ENCODE measurements at places on chromosomes 11 and 22. TPM values are rescaled to one million over a fixed set of nuclear protein-coding genes. Genes with fewer than 3 reads are reported as not detected.

Gene OR2AG2
- not detected for total RNA-seq

Gene TMEM223
- 15.0 TPM for total RNA-seq

Gene UBE4A
- total RNA-seq = 34.2 TPM

Gene CDC42EP1
- total RNA-seq = not detected

Gene ROBO4
- not detected for total RNA-seq

Gene ARHGEF17
- not detected for total RNA-seq

Gene AP2A2
- total RNA-seq = 49.6 TPM

DNA sequence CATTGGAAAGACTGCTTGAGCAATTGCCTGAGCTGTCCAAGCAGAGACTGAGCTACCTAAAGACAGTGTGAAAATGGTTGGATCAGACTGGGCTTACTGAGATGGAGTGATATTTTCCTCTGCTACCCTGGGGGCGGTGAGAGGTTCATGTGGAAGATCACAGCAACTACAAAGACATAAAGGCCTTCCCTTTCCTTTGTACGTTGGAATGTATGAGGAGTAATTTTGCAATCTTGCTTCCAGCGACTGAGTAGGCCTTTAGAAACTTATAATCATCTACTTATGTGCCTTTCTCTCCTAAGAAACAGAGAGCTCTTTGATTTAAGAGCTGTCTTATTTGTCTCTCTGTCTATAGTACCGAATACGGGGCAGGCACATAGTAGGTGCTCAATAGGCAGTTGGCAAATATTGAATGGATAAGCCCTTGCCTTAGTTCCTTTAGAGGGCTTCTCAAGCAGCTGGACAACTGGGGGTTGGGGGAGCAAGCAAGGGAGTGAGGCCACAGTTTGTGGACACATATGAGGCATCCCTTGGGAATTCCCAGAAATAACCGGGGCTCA is 2.4 kb upstream of the HEPACAM start:
- DNase-seq = no peak

DNA sequence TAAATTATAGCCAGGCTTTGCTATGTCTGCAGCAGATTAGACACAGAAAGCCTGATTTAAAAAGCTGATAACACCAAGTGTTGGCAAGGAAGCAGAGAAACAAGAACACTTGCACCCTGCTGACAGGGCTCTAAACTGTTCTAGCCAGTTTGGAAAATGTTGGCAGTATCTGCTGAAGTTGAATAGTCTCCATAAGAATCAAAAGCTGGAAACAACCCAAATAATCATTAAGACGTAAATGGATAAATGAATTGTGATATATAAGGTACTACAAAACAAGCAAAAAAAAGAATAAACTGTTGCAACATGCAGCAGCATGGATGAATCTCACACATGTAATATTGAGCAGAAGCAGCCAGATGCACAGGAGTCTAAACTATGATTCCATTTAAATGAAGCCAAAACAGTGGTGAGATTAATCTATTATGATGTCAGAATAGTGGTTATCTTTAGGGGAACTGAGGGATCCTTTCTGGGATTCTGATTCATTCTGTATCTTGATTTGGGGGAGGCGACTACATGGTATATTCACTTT is 40.4 kb upstream of the ADORA2A start:
- no peak for DNase-seq

DNA sequence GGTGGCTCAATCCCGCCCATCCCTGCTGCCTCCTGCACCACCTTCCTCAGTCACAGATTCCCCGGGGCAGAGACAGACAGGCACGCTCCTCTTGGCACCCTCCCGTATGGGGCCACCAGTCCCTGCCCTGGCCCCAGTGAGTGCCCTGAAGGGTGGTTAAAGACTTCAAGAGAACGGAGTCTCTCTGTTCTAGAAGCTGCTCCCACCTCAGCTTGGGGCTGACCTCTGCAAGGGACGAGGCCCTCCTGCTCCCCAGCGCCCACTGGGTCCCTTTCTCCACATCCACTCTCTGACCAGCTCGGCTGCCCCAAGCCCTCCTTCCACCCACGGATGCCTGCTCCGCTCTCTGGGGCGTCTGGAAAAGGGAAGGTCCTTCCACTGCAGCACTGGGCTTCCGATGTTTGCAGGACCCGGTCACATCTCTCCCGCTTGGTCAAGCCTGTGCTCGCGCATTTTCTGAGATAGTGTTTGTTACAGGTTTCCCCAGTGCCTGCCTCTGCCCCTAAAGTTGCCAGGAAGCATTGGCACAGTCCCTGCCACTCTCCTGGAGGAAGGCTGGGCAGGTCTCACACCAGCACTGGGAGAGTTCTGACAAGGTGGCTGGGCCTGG is 1487.9 kb downstream of the TBC1D22A start:
- DNase-seq = no peak

- no peak for DNase-seq
These were observed 17.2 kb downstream of the TBCEL start for GRCh38 chr11:121041072-121041471.

- DNase-seq = no peak
These were observed 6.6 kb upstream of the TRIM29 start for GRCh38 chr11:120144501-120144900.

- DNase-seq = no peak
These were observed 574.7 kb downstream of the TBC1D22A start for GRCh38 chr22:47337161-47337621.

DNA sequence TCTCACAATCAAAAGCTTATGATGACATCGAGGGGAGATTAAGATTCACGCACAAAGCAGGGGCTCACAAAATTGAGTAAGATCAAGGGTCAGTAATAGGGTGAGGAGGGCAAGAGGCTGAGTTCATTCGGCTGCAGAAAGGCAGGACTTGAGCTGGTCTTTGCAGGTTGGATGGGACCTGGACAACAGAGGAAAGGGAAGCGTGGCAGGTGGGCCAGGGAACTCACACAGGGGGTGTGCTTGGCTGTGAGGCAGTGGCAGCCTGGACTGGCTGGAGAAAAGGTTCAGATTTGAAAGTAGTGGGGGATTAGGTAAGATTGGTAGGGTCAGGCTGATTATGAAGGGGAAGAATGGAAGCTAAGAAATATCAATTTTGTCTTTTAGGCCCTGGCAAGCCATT is 161.6 kb downstream of the PKNOX2 start:
- DNase-seq = no peak

- DNase-seq = no peak
These were observed 19.4 kb downstream of the MRPL23 start for GRCh38 chr11:1966531-1966930.

GRCh38 chr11:27296497-27296896 is 66.5 kb downstream of the CCDC34 start:
- DNase-seq = no peak

- no peak for DNase-seq
These were observed 77.2 kb downstream of the PISD start for GRCh38 chr22:31584804-31585160.

GRCh38 chr22:20765938-20766337 is 8.0 kb upstream of the SERPIND1 start:
- DNase-seq = no peak

GRCh38 chr22:45150139-45150538 is 13.6 kb upstream of the NUP50 start:
- DNase-seq = no peak

DNA sequence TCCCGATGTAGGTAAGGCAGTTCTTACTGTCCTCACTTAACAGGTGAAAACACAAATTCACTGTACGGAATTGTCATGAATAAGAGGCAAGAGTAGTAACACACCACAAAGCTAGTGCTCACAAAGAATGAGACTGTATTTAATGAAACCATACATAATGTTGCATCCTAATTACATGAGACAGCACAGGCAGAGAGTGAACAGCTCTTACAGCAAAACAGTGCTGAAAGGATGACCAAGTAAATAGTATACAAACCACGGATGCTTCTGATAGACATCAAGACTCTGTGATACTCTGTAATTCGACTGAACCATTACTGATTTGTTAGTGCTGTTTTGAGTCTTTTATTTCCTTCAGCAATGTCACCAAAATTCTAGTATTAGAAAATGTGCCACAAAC is 282.3 kb downstream of the TTC28 start:
- DNase-seq = no peak

DNA sequence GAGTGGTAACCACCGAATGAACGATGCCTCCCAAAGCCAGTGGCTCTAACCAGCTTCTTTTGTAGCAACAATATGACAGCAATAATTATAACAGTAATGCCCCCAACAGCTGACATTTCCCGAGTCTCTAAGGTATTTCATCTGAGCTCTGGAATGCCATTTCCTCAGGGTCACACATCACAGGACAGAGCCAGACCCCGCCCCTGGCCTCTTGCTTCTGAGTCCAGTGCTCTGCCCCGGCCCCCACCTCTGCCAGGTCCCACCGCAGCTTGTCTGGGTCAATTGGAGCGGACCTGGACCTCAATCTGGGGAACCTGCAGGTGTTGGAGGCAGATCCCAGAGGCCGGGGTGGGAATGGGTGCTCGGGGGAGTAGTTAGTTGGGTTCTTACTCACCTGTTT is 63.8 kb downstream of the IGLL1 start:
- no peak for DNase-seq

- DNase-seq = no peak
These were observed 15.4 kb downstream of the PRSS23 start for GRCh38 chr11:86815726-86816125.

DNA sequence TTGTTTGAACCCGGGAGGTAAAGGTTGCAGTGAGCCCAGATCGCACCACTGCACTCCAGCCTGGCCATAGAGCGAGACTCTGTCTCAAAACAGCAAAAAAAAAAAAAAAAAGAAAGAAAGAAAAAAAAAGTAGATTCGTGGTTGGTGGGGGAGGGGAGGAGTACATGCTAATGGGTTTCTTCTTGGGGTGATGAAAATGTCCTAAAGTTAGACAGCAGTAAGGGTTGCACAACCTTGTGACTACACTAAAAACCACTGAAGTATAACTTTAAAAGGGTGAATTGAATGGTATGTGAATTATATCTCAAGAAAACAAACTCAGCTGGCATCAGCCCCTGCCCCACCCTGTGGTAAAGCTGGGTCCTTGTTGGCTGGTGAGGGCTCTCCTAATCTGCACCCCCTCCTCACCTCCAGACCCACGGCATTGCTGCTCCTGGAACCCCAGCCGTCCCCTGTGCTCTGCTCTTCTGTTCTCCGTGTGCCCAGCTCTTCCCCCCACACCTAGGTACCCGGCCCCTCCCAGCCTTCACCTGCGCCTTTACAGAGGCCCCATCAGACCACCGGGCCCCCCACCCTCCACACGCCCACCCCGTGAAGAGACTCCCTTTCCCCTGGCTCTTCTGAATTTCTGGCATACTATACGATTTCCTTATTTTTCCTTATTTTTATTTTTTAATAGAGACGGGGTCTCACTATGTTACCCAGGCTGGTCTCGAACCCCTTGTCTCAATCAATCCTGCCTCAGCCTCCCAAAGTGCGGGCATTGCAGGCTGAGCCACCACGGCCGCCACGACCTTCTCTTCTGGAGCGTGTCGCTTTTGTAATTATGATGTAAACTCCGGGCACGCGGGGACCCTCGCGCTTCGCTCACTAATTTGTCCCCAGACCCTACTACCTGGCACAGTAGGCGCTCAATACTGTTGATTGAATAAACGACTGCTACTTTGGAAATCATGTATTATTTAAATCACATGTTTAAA is 924 bp upstream of the FADD start:
- DNase-seq = no peak

DNA sequence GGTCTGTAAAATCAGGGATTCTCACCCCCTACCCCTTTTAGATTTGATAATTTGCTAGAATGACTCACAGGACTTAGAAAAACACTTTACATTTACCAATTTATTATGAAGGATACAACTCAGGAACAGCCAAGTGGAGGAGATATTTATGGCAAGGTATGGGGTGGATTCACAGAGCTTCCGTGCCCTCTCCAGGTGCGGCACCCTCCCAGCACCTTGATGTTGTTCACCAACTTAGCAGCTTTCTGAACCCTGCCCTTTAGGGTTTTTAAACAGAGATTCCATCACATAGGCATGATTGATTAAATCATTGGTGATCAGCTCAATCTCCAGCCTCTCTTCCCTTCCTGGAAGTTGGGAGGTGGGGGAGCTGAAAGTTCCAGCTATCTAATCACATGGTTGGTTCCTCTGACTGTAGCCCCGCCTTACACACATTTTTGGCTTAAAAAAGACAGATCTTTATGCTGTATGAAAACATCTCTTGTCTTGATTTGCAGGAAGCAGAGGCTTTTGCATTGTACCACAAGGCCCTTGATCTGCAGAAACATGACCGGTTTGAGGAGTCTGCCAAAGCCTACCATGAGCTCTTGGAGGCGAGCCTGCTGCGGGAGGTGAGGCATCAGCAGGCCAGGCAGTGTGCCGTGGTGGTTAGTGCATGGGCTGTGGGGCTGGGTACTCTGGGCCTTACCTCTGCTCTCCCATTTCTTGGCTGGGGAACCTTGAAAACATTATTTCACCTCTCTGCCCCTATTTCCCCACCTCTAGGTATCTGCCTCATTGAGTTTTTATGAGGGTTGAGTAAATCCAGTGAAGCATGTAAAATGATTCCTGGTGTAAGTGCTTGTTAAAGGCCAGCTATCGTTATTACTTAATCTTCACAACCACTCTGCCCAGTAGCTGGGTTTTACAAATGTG is 27.0 kb downstream of the CABIN1 start:
- DNase-seq = no peak

DNA sequence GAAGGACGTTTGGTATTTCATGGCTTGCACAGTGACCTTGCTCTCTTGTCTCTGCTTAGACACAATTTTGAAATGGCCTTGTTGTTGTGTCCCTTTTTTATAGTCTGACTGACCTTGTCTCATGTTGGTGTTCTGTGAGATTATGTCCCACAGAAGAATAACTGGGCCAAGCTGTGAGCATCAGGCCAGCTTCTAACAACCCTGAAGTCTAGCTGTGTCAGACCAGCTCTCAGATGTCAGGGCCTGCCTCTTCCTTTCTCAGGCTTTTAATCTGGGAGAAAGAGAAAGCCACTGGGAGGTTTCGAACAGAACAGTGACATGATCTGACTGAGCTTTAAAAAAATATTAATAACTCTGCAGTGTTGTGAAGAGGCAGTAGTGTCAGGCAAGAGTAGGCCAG is 2.0 kb upstream of the UEVLD start:
- no peak for DNase-seq

DNA sequence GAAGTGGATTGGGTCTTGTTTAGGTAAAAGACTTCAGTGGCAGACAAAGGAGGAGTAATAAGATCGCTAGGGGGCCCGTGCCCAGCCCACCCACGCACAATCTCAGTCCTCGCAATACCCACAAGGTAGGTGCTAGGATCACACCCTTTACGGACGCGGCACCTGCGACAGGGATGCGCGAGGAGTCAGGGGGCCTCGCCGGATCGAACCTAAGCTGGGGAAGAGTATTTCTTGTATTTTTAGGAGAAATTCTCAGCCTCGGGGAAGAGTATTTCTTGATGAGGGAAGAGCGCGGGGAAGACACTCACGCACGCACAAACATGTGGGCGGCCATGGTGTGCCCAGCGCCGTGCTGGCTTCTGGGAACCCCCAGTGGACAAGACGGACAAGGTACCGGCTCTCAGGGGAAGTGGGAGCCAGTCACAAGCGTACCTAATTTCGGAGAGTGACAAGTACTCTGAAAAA is 745 bp upstream of the FAM118A start:
- DNase-seq = no peak

DNA sequence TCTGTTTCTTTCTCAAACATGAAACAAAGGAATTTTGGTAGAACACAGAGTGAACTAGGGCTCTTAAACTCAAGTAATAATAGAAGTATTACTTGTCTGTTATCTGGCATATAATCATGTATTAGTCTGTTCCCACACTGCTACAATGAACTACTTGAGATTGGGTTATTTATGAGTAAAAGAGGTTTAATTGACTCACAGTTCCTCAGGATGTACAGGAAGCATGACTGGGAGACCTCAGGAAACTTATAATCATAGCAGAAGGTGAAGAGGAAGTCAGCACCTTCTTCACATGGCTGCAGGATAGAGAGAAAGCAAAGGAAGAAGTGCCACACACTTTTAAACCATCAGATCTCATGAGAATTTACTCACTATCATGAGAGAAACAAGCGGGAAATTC is 273.4 kb downstream of the ETS1 start:
- no peak for DNase-seq

- no peak for DNase-seq
These were observed 185.4 kb upstream of the E2F8 start for GRCh38 chr11:19426011-19426755.

Data from activated B cell treated with CpG ODN at 0.5 μM for 24 hours (primary cell).